CD4-positive, alpha-beta T cell treated with Interleukin-12 subunit alpha and Interleukin-12 subunit beta, for 1 hour (primary cell): ENCODE measurements at places on chromosomes 2 and 18.

DNA sequence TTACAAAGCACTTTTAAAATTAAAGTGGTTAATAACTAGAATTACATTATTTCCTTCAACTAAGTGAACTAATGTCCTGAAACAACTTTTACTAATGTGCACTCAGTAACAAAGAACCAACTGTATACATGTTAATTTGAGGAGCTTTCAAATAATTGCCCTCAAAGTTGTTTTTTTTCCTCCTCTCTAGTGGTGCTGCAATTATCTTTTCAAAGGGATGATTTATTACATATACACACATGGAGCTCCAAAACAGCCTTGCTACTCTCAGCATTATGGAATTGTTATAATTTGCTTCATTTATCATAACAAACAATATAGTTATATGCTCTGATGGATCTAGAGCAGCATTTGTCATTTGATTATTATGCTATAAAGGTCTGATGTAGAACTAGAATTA lies 246.3 kb upstream of the RASGRP3 start:
- no peak for DNase-seq

DNA sequence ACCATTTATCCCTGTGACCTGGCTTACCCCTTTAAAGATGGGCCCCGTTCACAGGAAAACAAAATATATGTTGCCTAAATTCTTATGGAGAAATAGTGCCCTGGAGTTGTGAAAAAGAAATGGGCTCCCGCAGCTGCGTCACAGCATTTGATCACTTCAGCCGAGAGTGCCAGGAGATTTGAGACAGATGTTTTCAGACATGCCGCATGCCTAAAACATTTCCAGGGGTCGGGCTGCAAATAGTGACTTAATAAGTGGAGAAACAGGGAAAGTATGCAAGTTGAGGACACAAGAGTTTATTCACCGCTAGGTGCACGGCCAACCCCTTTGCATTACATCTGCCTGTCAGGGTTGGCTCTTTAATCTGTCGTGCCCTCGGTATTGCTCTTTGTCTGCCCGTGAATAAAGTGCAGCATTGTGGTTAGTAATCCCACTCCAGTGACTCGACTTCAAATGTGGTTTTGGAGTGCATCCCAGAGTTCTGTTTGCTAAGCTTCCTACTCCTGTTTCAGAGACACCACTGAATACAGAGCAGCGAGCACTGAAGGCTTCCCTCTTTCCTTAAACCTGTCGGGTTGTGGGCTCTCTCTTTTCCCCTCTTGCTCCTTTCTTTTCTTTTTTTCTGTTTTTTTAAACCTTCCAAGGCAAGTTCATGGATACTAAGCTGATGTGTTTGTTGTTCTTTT lies 187.5 kb downstream of the LTBP1 start:
- no peak for DNase-seq

DNA sequence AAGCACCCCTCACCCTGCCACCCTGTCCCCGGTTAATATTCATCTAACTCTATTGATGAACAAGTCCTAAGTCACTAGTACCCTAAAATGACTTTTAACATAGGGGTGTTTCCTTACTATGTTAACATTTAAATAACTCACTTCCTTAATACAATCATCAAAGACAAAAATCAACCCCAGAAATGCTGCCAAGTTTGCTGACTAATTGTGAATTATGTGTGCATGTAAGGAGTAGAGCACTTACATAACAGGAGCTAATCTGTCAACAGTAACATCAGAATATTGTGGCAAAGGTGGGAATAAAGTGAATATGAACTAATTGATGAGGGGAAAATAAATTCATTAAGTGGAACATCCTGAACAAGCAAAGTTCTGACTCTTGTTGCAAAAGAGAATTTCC lies 81.4 kb upstream of the ERBB4 start:
- no peak for DNase-seq

- no peak for DNase-seq
Observed at GRCh38 chr2:44119878-44120277, 48.8 kb upstream of the PPM1B start.

GRCh38 chr18:13611142-13611600 lies 115.2 kb downstream of the FAM210A start:
- DNase-seq = peak; percentile 58

DNA sequence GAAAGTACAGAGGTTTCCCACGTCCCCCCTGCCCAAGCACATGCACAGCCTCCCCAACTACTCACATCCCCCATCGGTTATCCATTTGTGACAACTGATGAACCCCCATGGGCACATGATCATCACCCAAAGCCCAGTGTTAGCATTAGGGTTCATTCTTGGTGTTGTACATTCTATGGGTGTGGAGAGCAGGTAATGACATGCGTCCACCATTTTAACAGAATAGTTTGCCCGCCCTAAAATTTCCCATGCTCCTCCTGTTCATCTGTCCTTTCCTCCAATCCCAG lies 74.3 kb downstream of the LONRF2 start:
- no peak for DNase-seq

DNA sequence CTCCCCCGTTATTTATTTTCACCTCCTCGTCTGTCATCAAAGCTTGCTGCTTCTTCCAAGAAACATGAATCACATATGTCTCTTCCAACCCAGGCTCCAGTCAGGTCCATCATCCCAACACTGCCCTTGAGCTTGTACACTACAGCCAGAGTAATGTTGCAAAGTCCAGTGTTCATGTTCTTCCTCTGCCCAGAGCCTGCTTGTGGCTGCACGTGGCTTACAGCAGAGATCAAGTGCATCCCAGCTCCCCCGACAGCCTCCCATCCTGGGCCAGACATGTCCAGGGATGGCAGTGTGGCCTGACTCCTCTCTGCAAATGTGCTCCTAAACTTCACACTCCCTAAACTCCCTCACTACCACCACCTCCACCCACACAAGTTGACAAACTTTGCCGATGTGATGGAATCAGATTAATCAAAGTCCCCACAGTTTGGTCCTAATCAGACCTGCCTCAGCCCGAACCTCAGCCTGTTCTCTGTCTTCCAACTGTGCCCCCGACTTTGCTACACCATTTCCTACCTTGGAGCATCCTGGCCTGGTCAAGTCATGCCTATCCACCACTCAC lies 54.2 kb upstream of the MAPRE3 start:
- DNase-seq = no peak

DNA sequence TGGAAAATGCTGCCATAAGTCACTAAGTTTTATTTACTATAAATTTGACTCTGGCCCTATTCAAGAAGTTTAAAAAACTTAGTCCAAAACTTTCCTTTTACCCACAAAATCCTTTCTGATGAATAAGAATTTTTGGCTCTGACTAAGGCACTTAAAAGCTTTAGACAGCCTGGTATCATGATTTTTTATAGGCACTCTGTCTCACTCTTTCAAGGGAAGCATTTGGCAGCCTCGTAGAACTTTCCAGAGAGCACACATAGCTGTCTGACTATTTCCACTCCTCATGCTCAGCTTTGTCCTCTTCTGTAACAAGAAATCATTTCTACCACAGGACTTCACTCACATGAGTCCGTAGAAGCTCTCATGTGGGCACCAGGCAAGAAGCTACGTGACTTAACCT lies 32.3 kb upstream of the XDH start:
- DNase-seq = no peak

- DNase-seq = no peak
Observed at GRCh38 chr18:63606526-63606925, 19.4 kb downstream of the SERPINB13 start.

GRCh38 chr2:226172939-226173338 lies 626.7 kb downstream of the IRS1 start:
- no peak for DNase-seq
